EL (cell line): ENCODE measurements at places on chromosomes 5 and 9.
A peak's percentile ranks its signal among the peaks of the same experiment; 100 is the strongest.

GRCh38 chr9:124814164-124814535 lies 37.2 kb downstream of the OLFML2A start:
- DNase-seq = no peak

- peak; percentile 86 for DNase-seq
Observed at GRCh38 chr9:89154651-89155336, 23.8 kb downstream of the SHC3 start.

GRCh38 chr5:104305602-104306001 lies 743.0 kb upstream of the NUDT12 start:
- DNase-seq = no peak

- DNase-seq = no peak
Observed at GRCh38 chr9:123091459-123091858, 58.0 kb downstream of the GPR21 start.

DNA sequence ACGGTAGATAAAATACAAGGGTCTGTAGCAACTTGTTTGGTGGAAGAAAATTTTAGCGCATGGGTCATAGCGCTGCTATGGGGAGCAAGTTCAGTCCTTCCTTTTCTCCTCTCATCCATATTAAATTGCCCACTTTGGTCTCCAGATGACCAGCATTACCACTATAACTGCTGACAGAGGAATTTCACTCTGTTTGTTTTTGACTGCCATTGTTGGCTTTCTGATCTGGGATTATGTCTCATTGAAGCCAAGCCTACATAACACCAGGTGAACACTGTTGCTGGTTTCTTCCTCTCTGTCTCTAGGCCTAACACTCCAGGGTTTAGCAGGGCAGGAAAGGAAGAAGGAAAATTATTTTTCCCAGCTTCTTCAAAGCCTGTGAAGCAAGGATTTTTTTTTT lies 6.6 kb upstream of the SUB1 start:
- no peak for DNase-seq

- DNase-seq = no peak
Observed at GRCh38 chr9:81371824-81372223, 317.5 kb downstream of the TLE1 start.

- DNase-seq = peak; percentile 46
Observed at GRCh38 chr5:111278858-111279504, 54.8 kb downstream of the CAMK4 start.

GRCh38 chr5:141508798-141509611 lies 20.1 kb downstream of the PCDHGC5 start:
- DNase-seq = peak; percentile 97

DNA sequence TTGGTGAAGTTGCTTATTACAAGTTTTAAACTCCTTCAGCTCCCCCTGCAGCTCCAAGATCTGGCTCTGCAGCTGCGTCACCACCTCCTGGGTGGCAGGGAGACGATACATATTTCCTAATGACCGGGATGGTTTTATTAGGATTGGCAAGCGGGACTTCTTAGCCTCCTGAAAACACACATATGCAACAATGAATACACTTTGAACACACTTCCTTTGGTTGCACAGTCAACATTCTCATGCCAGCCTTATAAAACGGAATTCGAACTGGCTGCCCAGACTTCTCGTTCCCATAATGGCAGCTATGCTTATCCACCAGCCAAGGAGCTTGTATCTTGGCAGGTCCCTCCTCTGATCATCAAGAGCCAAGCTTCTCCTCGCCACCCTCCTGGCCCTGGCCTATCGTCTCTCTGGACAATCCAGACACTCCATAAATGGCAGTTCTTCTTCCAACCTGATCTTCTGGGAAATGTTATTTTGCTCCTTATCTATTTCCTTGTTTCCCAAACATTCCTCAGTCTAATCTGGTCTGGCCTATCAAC lies 131.9 kb downstream of the CDK5RAP2 start:
- DNase-seq = no peak

DNA sequence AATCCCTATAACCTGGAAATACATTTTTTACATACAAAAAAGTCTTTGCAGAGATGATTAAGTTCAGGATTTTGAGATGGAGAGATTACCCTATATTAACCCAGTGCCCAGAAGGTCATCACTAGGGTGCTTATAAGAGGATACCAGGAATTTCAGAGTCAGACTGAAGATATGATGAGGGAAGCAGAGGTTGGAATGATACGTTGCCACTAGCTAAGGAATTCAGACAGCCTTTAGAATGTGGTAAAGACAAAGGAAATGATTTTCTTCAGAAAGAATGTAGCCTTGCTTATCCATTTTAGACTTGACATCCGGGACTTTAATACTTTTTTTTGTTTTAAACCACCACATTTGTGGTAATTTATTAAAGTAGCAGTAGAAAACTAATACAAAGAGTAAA lies 2176.8 kb upstream of the C9orf72 start:
- peak; percentile 61 for DNase-seq

- no peak for DNase-seq
Observed at GRCh38 chr5:112434641-112435040, 15.6 kb upstream of the EPB41L4A start.

DNA sequence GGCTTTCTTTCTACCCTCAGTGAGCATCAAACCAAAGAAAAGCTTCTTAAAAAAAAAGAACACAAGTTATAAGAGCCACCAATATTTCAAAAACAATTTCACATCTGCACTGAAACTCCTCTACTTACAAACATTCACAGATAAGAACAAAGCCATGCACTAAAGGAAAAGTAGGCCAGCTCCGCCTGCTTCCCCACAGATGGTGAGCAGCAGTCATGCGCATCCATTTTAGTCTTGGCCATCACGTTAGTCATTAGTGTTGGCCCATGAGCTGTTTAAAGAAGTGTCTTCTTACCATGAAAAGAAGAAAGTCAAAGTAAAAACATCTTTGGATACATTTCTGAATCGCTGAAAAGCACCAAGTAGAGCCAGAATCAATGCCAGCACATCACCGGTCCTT lies 40.0 kb upstream of the SMIM23 start:
- no peak for DNase-seq

DNA sequence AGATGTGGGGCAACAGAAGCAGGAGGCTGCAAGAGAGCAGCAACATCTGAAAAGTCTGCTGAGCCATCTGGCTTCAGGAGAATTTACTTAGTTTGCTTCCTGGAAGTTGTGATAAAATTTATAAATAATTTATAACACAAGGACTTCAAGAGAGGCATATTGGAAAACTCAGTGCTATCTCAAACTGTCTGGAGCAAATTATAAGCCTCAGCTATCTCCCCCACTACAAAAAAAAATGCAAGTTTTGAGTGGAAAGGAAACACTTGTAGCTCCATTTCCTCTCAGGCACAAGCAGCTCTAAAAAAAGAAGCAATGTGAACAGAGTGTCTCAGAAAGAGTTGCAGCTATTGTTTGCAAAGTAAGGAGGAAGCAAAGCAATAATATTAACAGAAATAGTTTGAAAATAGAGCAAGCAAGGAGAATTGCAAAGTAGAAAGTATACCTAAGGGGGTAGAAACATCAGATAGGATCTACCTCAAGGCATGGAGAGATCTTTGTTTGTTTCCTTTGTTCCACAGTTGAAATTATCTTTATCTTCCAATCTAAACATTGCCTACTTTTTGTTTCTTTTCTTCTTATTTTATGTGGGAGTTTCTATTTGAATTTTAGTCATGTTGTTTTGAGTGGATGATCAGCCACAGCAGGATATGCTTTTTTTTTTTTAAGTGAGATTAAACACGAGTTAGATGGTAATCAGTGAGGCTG lies 55.9 kb upstream of the IL6ST start:
- DNase-seq = no peak

- no peak for DNase-seq
Observed at GRCh38 chr5:1399737-1400136, 45.5 kb downstream of the SLC6A3 start.

DNA sequence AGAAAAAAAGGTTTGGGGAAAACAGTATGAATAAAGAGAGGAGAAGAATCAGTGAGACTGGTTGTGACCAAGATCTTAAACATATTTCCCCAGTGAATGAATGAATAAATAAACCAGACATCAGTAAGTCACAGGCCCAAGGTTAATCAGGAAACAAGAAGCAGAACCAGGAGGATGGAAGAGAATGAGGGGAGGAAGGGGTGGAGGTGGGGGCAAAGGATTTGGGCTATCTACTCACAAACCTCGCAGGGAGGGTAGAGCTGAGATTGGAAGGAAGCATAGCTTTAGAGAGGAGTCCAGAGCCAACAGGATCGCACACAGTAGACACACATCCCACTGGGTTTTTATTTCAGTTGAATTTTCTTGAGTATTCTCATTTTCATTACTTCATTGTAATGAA lies 47.7 kb upstream of the RICTOR start:
- no peak for DNase-seq

GRCh38 chr5:69202497-69202896 lies 13.1 kb downstream of the CENPH start:
- no peak for DNase-seq

DNA sequence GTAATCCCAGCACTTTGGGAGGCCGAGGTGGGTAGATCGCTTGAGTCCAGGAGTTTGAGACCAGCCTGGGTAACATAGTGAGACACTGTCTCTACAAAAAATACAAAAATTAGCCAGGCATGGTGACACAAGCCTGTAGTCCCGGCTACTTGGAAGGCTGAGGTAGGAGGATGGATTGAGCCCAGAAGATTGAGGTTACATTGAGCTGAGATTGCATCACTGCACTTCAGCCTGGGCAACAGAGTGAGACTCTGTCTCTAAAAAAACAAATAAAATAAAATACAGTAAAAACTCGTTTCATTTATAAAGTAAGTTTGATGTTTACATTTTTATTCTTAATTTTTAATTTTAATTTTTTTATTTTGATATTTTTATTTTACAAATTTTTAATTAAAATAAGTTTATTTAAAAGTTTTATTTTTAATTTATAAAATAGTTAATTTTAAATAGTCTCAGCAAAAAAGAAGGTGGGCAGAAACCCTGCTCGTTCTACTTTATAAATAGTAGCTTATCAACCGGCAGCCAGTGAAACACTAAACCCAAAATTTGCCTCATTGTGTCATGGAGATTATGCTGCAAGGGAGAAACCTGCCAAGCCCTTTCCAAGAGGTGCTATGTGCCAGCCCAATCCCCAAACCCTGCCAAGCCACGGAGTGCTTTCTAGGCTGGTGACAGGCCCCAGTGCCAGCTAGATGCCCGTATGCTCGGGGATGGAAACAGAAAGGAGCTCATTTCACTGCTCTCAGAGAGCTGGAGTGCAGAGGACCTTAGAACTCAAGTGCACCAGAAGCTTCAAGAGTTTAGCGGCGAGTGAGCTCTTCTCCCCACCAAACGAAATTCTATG lies 38.9 kb downstream of the SERINC5 start:
- DNase-seq = no peak

DNA sequence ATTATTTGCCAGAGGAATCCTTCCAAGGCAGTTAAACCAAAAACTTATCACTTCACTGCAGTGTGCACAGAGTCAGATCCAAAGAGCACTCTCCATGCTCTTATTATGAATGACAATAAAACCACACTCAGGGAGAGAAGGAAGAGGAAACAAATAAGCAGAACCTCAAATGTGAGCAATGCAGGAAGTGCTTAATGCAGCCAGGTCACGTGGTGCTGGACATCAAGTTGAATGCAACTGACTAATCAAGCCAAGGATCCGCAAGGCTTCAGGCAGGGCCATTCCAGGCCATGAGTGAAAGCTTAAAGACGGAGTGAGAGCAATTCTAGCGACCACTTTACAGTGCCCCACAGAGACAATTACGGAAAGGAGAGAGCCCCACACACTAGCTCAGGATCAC lies 230.4 kb upstream of the PUM3 start:
- DNase-seq = peak; percentile 15

DNA sequence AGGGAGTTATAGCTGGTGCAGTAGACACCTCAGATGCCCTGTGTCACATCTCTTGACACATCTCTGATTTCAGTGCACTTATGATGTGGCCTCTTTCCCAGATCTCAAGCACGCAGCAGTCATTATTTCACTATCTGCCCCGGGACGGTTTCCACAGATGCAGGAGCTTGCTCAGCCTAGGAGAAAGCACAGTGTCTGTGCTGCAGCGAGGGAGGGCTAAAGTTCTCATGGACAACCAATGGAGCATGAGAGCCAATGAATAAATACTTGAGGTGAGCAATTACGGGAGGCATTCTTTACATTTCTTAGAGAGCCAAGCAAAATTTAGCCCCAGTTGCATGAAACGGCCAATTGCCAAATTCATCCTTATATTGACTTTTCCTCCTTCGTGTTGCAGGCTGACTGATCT lies 7.4 kb upstream of the MOB3B start:
- no peak for DNase-seq

DNA sequence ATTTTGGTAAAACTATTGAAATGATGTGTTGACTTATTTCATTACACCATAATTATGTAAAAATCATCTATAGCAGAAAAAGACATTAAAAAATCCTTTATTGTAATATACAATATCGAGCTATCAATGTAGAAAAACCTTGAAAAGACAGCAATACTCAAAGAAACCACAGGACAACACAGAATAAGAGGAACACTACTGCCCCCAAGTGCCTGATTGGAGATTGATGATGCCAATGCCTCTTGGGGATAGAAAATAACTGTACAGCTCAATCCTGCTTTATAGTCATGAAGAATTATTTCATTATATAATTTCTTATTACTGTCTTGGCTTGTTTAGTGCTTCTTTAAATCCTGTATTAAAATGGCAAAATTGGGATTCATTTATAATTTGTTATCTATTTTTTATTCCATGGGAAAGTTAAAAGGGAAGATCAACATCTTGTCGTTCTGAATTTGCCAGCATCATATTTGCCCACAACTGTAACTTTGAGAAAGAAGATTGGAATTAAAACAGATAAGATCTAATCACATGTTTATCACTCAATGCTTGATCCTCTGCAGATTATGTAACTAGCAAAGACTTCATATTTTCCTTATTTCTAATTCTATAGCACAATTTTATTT lies 337.5 kb downstream of the CDH9 start:
- no peak for DNase-seq

DNA sequence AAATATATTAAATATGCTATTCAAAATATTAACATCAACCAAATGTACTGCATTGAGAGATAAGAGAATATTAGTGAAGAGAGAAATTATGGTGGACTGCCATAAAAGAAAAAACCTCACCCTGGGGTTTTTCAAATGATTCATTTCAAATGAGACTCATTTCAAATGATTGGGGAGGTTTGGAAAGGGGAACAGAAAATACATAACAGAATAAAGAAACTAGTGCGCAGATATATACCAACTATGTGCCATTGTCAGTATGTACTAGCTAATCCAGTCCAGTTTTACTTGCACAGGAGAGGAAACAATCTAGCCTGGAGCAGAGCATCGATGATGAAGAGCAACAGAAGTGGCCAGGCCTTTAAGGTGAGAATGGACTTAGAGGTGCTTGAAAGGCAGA lies 651.6 kb upstream of the RORB start:
- no peak for DNase-seq

DNA sequence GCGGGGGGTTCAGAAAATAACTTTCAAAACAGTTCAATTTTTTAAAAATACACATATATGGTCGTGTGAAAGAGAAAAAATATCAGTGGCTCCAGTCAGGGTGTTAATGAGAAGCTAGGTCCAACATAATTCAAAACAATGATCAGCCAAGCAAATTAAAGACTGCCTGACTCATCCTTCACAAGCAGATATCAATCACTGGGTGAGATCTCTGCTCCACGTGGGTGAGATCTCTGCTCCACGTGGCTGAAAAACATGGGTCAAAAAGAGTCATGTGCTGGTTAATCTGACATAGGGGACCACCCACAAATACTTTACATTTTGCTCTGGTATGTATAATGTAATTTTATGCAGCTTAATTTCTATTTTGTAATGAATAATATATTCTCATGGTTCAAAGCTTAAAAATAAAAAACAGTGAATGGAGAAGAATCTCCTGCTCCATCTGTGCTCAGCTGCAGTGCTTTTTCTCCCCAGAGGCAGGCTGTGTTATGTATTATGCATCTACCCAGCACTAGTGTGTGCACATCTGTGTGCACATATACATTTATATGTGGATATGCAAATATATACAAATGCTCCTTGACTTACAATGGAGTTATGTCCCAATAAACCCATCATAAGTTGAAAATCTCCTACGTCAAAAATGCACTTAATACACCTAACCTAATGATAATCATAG lies 93.1 kb upstream of the S1PR3 start:
- no peak for DNase-seq
